Fibroblast of lung (primary cell): ENCODE measurements at places on chromosomes 11 and 22. TPM values are rescaled to one million over a fixed set of nuclear protein-coding genes. Genes with fewer than 3 reads are reported as not detected.

- H3K27me3 ChIP-seq, result no peaks in the 10 kb centered on the region
- peak; percentile 9 for DNase-seq
Measured at GRCh38 chr11:110513846-110514437, 84.2 kb downstream of the FDX1 start.

DNA sequence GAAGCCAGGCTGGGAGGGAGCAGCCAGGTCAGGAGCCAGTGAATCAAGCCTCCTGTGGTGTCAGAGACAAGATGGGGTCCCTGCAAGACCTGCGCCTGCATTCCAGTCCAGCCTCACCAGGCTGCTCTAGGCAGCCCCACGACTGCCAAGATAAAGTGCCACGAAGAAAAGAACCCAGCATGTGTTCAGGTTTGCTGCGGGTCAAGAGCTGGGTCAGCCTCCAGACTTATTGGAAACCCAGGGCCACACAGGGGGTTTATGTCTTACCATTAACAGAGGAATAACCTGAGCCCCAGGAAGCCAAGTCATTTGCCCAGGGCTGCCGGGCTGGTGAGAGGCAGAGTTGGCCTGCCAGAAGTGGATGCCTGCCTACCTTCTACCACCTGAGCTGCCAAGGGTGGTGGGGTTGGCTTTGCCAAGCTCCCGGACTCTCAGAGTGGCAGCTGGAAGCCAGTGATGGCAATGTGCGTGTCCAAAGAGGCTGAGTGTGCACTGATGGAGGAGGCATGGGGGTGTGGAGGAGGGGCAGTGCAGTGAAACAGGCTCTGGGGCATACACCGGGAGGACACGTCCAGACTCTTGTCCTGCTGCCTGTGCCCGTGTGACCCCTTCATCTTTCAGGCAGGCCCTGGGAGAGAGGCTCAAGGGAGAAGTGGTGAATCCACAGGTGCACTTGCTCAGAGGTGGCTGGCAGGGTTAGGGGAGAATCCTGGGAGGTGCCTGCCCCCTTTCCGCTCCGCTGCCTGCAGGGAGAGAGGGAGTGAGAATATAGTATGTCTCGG, 1.7 kb downstream of the RASD2 start:
- H3K4me1 ChIP-seq, result peaks cover 4% of the 10 kb centered on the region
- no peak overlapping the region for H3K27ac ChIP-seq
- H3K4me3 ChIP-seq, result no peak overlapping the region
- no peak for DNase-seq
- no peaks in the 10 kb centered on the region for H3K36me3 ChIP-seq

GRCh38 chr11:119483881-119484371, 61.0 kb upstream of the THY1 start:
- H3K27ac ChIP-seq, result no peak overlapping the region
- peaks cover 16% of the 10 kb centered on the region for H3K27me3 ChIP-seq
- H3K4me1 ChIP-seq, result peaks cover 7% of the 10 kb centered on the region

The ADM2 gene
- polyA plus RNA-seq, result 0.67 and 0.73 TPM in 2 replicates

The RAB6A gene
- polyA plus RNA-seq, result 182 and 255 TPM in 2 replicates
